K562 (cell line): ENCODE measurements at places on chromosomes 6 and 20.
A peak's percentile ranks its signal among the peaks of the same experiment; 100 is the strongest.

DNA sequence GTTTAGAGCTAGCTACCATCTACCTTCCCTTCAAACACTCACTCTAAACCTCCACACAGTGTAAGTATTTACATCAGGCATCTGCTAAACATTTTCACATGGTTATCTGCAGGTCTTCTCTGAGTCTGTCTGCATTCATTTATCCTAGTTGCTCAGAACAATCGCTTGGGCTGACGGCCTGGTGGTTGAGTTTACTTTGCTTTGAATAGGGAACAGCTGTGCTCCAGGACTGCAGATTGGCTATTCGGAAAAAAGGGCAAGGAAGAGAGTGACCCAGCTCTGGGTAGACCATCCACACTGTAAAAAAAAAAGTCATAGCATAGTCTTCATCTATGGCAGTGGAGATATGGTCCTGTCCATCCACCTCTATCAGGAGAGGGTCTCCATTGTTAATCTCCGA is 115.3 kb upstream of the ESR1 start:
- no peak for DNase-seq

DNA sequence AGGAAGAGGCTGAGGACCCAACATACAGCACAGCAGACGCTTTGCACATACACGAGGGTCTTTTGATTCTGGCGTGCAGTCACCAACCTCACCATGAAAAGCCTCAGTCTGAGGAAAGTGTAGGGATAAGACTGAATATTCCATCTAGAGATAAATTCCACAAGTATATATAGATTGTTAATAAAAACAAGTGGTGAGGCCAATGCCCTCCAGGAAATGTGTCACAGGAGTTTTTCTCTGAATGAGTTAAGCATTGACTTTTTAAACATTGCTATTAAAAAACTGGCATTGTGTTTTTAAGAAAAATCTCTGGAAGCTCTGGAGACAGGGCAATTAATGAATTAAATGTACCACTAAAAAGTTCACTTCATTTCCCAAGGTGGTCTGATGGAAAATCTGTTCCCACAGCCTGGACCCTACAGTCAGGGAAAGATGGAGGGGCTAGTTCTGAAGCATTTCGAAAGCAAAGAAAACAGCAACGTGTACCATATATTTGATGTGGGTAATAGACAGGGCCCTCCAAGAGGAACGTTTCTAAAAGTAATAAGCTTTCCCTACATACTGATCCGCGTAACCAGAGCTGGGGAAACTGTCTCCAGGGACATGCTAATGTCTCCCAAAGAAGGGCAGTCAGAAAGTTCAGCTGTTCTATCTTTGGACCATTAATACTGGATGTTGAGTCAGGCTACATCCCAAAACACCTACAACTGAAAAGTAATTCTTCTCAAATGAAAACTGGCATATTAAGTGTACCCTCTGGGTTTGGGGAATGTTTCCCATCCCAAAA is 301.1 kb downstream of the FOXC1 start:
- no peak for DNase-seq

GRCh38 chr20:53930651-53931504 is 139.5 kb downstream of the BCAS1 start:
- no peak for DNase-seq

DNA sequence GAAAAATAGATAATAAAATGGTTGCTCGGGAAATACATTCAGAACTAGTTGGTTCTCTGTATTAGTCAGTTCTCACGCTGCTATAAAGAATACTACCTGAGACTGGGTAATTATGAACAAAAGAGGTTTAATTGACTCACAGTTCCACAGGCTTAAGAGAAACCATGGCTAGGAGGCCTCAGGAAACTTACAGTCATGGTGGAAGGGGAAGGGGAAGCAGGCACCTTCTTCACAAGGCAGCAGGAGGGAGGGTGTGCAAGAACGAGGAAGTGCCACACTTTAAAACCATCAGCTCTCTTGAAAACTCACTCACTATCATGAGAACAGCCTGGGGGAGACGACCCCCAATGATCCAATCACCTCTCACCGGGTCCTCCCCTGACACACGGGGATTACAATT is 24.2 kb upstream of the SNX9 start:
- no peak for DNase-seq

DNA sequence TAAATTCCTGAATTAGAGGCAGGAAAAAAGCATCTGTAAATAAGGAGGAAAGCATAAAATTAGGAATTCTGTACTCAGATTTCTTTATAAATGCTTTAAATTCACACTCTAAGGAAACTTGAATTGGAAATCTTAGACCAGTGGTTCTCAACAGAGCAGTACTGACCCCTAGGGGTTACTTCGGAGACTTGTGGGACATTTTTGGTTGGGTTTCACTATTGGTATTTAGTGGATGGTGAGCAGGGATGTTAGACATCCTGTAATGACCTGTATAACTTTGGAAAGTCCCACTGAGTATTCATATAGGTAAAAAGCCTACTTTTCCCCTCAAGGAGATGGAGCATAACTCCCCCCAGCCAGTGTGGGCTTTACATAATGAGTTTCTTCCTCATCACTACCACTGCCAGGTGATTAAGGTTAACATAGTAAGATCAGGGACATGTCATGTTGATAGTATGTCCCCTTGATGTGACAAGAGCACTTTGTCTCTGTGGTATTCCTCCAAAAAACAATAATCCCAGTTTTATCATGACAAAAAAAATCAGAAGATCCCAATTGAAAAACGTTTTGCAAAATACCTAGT is 31.0 kb downstream of the GLO1 start:
- peak; percentile 64 for DNase-seq

- peak; percentile 72 for DNase-seq
These were observed 8.8 kb upstream of the CEP85L start for GRCh38 chr6:118660218-118660569.

DNA sequence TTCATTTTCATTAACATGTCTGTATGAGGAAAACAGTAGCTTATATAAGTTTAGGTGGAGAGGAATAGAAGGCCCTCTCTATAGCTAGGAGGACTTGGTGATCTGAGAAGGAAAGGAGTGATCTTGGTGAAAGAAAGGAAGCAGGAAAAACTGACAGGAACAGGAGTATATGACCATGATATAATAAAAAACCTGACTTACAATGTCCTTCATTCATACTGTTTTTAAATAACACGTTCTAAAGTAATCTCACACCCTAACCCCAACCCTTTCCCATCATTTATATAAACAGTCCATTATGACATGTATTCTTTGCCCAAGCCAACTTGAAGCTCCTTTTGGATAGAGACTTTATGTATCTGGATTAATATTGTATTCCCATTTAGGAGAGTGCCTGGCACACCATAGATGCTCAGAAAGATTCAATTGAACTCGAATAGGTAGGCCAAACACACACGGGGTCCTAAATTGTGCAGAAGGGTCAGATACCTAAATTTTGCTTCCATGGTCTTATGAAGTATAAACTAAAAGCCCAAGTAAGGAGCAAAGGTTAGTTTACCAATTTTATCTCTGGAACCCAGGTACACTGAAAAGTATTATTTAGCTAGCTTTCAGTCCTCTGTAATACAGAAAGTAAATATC is 75.9 kb downstream of the OR2B2 start:
- DNase-seq: peak; percentile 41

DNA sequence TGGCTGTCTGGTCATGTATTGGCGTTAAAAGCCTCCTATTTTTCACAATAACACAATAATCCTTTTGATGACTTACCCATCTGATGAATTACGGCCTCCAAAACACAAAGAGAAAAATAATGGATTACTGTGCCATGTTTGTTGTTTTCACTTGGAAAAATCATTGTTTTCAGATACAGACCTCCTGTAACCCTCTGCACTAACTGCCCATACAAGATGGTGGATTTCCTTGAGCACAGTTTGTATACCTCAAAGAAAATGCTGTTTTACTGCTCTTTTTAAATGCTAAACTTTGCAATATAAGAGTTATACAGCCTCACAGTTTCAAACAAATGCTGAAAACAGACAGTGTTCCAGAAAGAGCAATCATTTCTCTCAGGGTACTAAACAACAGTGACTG is 61.0 kb downstream of the SMLR1 start:
- DNase-seq: no peak

- no peak for DNase-seq
These were observed 9.1 kb upstream of the ECHDC1 start for GRCh38 chr6:127352524-127352923.

- no peak for DNase-seq
These were observed 2.5 kb downstream of the MYLK4 start for GRCh38 chr6:2748183-2748582.

DNA sequence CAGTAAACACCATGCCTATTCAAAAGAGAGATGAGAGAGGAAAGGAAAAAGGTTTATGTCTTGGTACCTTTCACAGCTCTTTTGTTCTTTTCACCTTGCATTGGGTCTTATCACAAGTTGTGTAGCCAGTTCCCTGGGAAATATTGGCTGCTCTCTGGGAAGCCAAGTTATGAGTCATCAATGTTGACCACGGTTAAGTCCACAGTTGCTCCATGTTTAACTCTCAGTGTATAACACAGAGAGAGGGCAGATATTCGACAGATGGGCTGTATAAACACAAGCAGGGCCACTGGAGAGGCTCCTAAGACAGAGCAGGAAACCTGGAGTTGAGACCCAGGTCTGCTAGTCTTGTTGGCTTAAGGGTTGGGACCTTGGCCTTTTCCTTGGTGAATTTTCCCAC is 718.6 kb downstream of the QKI start:
- no peak for DNase-seq

- DNase-seq: no peak
These were observed 12.5 kb downstream of the GZF1 start for GRCh38 chr20:23374441-23374840.

GRCh38 chr6:142349215-142349823 is 47.5 kb downstream of the ADGRG6 start:
- DNase-seq: no peak

DNA sequence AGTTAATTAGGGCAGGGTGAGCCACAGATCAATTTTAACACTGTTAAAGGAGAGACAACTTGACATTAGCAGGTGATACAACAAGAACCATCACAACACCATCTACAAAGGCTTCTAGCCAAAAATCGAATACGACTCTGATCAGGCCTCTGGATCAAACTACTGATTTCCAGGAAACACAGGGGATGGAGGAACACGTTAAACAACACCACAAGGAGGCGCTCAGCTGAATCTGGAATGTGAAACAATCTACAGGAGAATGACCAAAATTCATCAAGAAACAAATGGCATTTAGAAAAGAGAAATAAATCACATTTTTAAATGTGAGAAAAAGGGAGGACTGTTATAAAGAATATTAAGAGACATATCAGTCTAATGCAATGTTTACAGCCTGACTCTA is 13.5 kb upstream of the MAFB start:
- DNase-seq: peak; percentile 10

GRCh38 chr6:158939255-158940159 is 60.5 kb downstream of the RSPH3 start:
- no peak for DNase-seq

GRCh38 chr6:103042336-103042735 is 1648.8 kb downstream of the GRIK2 start:
- DNase-seq: no peak

DNA sequence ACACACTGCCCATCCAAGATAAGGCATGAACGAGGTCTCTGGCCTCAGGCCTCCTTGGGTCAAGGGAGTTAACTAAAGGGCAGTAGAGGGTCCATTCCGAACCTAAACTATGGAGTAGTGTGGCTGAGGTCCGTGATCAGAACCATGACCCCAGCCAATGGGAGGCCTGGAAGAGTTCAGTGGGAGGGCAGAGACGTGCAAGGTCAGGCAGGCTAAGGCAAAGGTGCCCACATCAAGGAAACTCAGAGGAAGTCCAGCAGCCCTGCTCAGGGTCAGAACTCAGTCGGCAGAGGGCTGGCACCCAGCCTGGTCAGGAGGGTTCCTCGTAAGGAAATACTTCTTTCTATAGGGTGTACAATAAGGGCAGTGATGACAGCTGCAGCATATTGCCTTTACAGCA is 152.2 kb downstream of the SOD2 start:
- DNase-seq: no peak

GRCh38 chr20:50737352-50737751 is 6.0 kb downstream of the PARD6B start:
- DNase-seq: peak; percentile 36

DNA sequence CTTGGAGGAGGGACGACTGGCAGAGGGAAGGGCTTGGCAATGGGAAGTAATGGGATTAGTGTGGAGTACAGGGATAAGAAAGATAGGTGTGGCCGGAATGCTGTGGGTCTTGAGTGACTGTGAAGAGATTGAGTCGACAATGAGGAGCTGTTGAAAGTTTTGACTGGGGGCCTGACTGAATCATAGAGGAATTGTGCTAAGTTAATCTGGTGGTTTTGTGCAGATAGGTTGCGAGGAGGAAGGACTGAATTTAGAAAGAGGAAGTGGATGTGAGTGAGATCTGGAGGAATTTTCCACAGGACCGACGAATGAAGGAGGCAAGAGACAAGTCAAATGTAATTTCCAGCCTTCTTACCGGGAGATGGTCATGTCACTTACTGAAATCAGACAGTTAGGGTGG is 143.9 kb upstream of the RALGAPA2 start:
- no peak for DNase-seq

- DNase-seq: no peak
These were observed 169.9 kb downstream of the CD24 start for GRCh38 chr6:106804346-106805335.

GRCh38 chr20:13125486-13125885 is 95.6 kb upstream of the ISM1 start:
- no peak for DNase-seq

- no peak for DNase-seq
These were observed 154.3 kb upstream of the TENT5A start for GRCh38 chr6:81906709-81907204.

DNA sequence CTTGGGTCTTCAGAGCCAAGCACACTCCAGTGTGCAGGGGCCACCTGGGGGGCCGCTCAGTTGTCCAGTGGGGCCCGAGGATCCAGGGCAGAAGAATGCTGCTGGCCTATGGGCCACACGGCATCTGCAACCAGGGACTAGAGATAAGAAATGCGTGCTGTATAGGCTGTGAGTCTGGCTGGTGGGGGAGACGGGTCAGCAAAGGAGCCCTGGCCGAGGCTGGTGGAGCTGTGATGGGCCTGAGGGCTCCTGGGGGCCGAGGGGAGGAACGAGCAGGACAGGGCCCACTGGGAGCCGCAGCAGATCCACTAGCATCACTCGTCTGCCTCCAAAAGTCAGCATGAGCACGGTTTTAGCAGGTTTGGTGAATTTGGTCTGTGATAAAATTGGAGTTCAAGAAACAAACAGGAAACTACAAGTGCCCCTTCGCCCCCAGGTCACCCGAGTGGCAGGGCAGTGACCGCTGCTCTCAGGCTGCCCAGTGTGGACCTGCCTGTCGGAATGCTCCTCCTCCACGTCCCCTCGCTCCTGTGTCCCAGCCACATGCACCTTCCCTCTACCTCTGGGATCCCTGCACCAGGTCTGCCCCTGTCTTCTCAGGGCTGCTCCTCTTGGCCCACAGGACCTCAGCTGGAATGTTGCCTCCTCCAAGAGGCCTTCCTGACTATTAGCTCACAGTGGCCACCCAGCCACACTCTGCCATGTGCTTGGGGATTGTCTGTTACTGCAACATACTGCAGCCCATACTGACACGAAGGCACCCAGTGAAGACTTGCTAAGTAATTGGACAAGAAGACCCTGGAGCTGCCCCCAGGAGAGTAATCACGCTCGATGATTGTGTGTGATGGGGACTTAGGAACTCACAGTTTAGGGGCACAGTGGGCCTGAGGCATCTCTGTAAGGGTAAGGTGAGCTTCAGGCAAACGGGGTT is 10.9 kb downstream of the ACSS1 start:
- DNase-seq: no peak

GRCh38 chr6:31572041-31572911 is at the start of gene LTA:
LTA (plus strand) TSS chr6:31572289; CDS start chr6:31572743, 454 bp downstream.
- no peak for DNase-seq

- DNase-seq: peak; percentile 67
These were observed 27.0 kb downstream of the EDEM2 start for GRCh38 chr20:35120012-35120701.

GRCh38 chr6:140586426-140587061 is 1212.1 kb upstream of the CITED2 start:
- no peak for DNase-seq

- DNase-seq: no peak
These were observed 114.6 kb downstream of the TNFRSF21 start for GRCh38 chr6:47195011-47195650.
